ENCODE measurements at places on chromosomes 7 and 10. TPM values are rescaled to one million over a fixed set of nuclear protein-coding genes. Genes with fewer than 3 reads are reported as not detected.
A peak's percentile ranks its signal among the peaks of the same experiment; 100 is the strongest.

- DNase-seq, result no peak
Measured at GRCh38 chr10:19762026-19762425, 54.2 kb upstream of the PLXDC2 start.

GRCh38 chr7:77740257-77740656 is 44.0 kb downstream of the RSBN1L start:
- no peak for DNase-seq

DNA sequence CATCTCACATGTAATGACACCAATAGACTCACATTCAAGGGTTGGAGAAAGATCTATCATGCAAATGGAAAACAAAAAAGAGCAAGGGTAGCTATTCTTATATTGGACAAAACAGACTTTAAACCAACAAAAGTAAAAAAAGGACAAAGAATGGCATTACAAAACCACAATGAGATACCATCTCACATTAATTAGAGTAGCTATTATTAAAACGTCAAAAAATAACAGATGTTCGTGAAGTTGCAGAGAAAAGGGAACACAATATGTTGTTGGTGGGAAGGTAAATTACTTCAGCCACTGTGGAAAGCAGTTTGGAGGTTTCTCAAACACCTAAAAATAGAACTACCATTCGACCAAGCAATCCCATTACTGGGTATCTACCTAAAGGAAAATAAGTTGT is 197.0 kb downstream of the SNX13 start:
- no peak for DNase-seq

DNA sequence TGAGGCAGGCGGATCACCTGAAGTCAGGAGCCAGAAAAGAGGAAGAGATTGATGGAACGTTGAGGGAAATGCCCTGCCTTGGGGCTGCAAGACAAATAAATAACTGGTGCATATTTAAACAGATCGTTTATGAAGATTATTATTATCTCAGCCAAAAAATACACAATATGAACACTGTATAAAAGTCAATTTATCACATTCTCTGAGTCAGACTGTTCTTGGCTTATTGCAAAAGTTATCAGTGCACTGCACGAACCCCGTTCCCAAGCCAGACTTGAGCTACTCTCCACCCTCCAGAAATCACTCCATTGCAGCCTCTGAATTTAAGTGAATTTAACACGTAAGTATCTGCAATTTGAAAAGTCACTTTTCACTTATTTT is 1.6 kb downstream of the DNMBP start:
- no peak for DNase-seq

PBLD gene
- total RNA-seq, result 4.6 TPM

NODAL gene
- total RNA-seq, result not detected

DNA sequence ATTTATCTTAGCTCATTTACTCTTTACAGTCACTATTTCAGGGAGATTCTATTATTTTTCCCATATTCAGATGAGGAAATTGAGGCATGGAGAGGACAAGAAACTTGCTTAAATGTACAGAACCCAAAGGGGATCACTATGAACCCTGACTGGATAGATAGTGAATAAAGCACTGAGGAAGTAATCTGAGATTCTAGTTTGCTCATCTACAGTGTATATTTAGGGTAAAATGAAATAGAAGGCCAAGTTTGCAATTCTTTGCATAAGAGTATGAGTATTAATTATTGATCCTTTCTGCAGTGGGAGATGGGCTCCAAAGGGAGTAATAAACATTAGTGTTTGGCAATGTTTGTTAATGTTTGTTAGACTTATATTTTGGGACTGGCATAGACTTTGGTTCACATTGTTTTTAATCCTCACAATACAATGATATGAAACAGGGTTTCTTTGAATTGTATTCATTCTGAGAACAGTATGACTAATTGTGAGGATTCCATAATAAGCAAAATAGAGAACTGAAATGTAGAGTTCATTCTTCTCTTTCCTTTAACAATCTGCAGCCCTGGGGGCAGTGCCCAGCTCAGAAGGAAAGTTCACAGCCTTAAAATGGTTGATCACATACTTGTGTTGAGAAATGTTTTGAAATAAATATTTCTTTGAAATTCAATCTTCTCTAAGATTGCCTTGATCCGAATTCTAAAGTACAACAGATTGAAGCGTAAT is 131.0 kb upstream of the ZNF804B start:
- no peak for DNase-seq

GRCh38 chr7:7209412-7210050 is 27.2 kb downstream of the C1GALT1 start:
- no peak for DNase-seq

SPDYE3 gene
- not detected for total RNA-seq

DNA sequence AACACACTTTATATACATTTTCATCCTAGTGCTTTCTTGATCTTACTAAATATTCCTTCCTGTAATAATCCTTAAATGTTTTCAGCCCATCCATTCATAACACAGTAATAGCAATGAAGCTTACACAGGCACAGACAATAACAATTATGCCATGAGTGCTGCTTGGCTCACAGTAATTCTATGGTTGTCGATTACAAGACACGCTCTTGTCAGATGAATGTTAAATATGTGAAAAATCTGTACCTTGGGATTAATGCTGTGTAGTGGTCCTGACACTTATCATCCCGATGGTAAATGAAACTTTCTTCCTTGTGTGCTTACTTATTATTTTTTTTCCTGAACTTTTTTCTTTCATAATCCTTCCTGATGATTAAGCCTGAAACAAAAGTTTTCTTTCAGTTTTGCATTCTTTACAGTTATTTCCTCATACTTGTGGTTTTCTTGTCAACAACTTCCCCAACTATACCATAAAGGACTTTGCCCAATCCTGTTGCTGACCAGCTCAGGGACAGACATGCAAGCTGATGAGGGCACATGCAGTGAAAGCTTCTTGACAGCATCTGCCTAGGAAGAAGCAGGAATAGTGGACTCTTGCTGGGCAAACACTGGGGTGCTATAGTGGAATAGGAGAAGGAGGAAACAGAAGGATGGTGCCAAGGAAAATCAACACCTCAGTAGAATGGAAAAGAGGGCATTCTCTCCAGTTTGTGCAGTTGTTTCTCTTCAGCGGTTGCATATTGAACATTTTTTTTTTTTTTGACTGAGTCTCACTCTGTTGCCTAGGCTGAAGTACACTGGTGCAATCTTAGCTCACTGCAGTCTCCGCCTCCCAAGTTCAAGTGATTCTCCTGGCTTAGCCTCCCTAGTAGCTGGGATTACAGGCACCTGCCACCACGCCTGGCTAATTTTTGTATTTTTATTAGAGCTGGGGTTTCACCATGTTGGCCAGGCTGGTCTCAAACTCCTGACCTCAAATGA is 6.7 kb upstream of the MGAM2 start:
- DNase-seq, result no peak

DNA sequence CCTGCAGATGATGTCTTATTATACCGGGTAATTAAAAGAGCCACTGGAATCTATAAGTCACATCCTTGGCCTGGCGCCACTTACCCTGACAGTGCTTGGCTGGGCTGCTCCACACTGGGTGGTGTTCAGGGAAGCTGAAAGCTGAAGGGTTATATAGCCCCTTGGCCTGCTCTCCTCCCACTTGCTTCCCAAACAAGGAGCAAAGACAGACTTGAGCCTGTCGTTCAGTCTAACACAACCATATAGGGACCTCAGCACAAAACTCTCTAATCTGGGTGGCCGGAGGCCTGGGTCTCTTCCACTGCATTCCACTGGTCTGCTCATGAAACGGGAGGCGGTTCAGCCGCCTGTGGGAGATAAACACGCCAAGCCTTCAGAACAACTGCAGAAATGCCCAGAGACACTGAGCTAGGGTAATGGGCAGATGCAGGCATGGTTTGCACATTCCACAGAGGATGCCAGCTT is at the start of gene ACTA2:
TSS of gene ACTA2 (minus strand) at position 127 of the 465 bp plus-strand sequence. CDS start 3,843 bp downstream, outside the sequence.
- DNase-seq, result peak; percentile 46

Measured in left ventricle myocardium superior (tissue), 1 donor.